Mesothelial cell of epicardium (in vitro differentiated cells): ENCODE measurements at places on chromosomes 1 and 21. TPM values are rescaled to one million over a fixed set of nuclear protein-coding genes. Genes with fewer than 3 reads are reported as not detected.
A peak's percentile ranks its signal among the peaks of the same experiment; 100 is the strongest.

GRCh38 chr1:82162486-82163420, 362.0 kb downstream of the ADGRL2 start:
- no peak for DNase-seq

DNA sequence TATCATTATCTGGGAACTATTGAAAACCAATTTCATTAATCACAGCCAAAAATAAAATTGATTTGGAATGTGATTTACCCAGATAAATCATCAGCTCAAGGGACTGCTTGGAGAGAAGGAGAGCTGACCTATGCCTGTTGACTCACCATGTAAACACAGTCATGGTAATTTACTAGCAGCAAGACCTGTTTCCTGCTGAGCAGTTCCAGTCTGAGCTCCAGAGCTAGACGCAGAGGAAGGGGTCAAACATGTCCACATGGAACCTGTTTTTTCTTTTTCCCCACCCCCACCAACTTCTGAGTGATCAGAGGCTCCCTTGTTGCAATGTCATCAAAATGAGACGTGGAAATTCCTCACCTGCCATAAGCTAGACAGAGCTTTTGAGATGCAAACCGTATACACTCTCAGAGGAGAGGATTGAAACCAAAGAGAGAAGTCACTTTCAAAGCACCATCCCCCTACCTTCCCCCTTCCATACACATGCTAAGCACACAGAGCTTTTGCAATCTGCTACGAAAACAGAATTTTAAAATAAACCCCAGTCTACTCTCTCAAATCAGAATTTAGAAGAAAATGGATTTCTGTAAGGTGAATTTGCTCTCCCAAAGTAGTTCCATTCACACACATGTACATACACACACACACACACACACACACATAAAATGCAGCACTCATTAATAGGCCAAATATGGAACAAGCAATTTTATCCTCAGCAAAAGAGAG, 55.9 kb upstream of the PTGFRN start:
- no peak for DNase-seq

- DNase-seq, result no peak
Measured at GRCh38 chr1:228987736-228988506, 252.6 kb downstream of the RHOU start.

DNA sequence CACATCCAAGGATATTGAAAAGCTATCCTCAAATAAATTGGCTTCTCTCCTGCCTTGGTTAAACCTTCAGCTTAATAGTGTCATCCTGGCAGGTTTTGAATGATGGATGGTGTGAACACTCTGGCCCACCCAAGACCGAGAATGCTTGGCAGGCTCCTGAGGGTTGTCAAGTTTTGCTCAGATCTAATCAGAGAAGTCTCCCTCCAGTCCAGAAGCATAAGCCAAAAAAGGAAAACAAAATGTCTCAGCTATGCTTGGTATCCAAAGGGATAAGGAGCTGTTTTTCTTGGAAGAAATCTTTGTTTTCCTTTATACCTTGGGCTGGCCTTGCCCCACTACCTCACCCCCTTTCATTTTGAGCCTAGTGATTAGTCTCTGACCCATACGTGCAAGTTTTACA, 172.7 kb downstream of the CRB1 start:
- no peak for DNase-seq

- DNase-seq, result no peak
Measured at GRCh38 chr1:55275151-55275748, 60.1 kb upstream of the USP24 start.

- no peak for DNase-seq
Measured at GRCh38 chr1:245110406-245110805, 44.4 kb upstream of the KIF26B start.

Gene SPRR4
- not detected in 3 replicates for total RNA-seq

DNA sequence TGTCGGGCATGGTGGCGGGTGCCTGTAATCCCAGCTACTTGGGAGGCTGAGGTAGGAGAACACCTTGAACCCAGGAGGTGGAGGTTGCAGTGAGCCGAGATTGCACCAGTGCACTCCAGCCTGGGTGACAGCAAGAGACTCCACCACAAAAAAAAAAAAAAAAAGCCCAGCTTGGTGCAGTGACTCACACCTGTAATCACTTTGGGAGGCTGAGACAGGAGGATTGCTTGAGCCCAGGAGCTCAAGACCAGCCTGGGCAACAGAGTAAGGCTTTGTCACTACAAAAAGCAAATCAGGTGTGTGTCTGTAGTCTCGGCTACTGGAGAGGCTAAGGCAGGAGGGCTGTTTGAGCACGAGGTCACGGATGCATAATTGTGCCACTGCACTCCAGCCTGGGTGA, 5.0 kb upstream of the H6PD start:
- no peak for DNase-seq

- DNase-seq, result no peak
Measured at GRCh38 chr1:231629132-231629531, 2.5 kb downstream of the DISC1 start.

DNA sequence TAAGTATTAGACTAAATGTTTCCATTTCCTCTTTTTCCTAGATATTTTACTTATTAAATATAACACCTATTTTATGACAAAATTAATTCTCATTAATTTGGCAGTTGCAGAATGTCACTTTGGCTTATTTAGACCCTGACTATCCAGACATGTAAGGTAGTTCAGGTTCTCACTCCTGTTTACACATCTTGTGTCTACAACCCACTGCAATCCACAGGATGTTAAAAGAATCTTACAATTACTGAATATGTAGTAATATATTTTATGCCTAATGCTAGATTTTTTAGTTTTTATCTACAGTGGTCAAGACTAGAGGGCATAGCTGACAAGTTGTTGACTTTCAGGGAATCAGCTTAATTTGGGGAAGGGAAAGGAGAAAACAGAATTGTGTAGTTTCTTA, 346.7 kb downstream of the USP25 start:
- DNase-seq, result no peak

GRCh38 chr1:178566187-178566586, 53.3 kb downstream of the TEX35 start:
- no peak for DNase-seq

DNA sequence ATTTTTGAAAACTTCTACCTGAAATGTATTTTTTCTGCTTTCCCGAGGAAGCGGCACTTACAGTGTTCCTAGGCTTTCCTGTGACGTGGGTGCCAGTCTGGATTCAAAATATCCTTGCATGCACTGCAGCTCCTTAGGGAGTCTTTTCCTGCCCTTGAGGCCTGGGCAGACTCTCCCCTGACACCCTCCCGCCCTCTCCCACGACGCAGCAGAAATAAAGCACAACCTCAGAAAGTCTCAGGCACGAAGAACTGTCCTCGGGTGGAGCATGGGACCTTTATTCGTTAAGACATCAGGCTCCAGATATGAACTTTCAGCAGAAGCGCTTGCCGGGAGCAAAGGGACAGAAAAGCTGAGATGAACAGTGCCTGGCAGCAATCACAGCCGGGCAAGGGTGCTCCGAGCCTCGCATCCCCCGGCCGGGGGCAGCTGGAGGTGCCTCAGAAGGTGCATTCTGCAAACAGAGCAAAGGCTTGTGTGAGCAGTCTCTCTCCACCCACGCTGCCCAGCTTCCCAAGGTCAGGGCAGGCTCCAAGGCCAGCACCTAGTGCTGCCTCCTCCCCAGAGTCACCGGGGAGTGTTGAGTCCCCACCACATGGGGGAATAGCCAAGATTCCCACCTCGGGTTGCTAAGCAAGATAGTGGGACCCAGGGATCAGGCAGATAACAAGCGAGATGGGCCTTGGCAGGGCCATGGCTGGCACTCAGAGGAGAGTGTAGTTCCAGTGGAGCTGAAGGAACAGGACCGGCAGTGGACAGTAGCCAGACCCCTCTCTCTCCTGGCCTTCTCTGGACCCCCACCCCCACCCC, 3.2 kb downstream of the TFF3 start:
- DNase-seq, result peak; percentile 32

- no peak for DNase-seq
Measured at GRCh38 chr1:57117753-57118152, 151.9 kb upstream of the C8B start.

Gene DNTTIP2
- total RNA-seq, result 46.4 to 49.6 TPM (median 47.4 TPM) in 3 replicates

DNA sequence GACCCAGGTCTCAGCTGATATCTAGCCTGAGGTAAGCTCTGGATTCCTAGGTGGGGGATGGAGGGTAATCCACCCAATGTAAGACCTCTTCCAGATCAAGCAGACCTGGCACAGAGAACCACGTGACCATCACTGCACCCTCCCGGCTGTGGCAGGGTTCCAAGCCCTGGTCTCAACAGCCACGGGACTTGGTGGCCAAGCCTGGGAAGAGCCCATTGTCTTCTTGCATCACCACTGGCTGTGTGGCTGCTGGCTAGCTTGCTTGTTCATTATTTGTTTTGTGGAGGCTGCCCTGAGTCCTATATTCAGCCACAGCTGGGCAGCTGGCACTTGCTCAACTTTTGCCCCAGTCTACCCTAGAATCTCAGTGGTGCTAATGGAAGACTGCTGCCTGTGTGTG, 24.1 kb upstream of the NFASC start:
- no peak for DNase-seq

DNA sequence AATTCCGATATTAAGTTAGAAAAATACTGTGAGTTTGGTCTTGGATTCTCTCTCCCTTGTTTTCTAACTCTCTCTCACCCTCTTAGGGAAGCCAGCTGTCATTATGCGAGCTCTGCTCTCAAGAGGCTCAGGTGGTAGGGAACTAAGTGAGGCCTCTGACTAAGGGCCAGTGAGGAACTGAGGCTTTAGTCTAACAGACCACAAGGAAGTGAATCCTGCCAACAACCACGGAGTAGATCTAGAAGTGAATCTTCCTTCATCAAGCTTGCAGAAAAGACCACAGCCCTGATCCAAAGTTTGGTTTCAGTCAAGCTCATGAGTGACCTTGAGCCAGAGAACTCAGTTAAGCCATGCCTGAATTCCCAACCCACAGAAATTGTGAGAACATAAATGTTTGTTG, 180.1 kb upstream of the PRMT6 start:
- DNase-seq, result no peak
